ENCODE measurements at places on chromosomes 5 and 9.

DNA sequence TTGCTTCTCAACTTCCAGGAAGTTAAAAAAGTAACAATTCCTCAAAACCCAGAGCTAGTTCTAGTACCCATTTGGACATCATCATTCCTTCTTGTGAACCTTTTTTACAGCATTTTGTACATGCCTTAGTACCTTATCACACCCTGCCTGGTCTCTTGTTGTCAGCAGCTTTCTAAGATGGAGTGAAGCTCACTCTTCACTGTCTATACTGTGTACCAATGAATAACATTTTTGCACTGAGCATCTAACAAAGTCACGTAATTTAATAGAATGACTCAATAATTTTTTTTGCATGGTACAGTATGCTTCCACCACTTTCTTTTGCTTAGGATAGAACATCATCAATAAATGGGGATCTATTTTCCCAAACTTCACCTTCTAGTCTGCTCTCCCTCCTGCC, 29.8 kb downstream of the ALDH1A1 start:
- DNase-seq = no peak

- peak; percentile 36 for DNase-seq
Observed at GRCh38 chr9:76023715-76024195, 133.3 kb downstream of the PCSK5 start.

DNA sequence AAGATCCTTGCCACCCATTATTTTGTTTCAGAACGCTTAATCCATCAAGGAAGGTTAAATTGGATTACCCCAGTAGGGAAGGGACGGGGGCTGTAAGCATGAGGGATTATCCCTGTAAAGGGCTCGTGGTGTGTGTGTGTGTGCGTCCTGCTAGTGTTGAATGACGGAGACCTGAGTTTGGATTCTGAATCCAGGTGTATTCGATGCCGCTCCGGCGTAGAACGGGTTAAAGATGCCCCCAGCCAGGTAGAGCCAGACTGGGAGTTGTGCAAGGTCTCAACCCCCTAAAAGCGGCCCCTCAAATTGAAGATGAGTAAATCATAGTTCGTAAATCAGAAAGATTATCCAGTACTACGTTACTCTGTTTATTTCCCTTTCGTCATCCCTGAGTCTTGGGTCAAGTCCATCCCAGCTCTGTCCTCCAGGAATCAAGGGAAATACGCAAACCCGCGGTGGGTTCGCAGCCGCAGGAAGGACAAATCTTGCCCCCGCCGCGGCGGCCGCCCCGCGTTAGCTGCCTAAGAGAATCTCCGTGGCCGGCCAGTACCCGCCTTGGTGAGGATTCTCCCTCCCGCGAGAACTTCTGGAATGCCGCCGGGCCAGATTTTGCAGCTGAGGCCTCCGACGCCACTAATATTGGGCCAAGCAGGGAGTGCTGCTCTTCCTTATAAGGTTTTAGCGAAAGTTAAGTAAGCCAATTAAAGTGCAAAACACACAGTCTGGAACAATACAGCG, 586 bp upstream of the MTAP start:
- DNase-seq = peak; percentile 27

GRCh38 chr5:14816999-14817761, 54.4 kb downstream of the ANKH start:
- DNase-seq = peak; percentile 41

- DNase-seq = no peak
Observed at GRCh38 chr5:170560938-170561337, 57.1 kb downstream of the KCNIP1 start.

- DNase-seq = no peak
Observed at GRCh38 chr9:127926906-127927200, 3.7 kb downstream of the PIP5KL1 start.

DNA sequence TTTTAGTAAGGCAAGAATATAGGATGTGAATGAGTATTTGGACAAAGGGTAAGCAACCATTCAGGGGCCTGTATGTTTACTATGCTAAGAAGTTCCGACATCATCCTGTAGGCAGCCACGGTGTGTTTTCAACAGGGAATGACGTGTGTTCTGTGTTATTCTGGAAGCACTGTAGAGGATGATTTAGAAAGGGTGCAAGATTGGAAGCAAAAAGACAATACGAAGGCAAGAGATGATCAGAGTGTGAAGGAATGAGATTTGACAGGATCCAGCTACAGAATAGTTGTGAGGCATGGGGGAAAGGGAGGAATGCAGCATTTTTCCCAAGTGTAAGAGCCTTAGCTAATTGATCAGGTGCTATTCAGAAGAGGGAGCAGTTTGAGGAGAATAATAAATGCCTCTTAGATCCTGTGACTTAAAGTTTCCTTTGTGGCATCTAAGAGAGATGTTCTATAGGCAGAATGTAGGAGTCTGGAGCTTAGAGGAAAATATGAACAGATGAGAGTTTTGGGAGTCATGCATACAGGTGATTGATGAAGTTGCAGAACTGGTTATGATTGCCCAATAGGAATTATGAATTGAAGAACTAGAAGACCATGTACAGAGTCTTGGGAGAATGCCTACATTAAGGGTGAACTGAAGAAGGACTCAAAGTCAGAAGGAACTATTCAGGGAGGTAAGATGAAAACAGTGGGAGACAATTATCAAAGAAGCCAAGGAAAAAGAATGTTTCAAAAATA, 2.5 kb downstream of the SMC5 start:
- DNase-seq = no peak

DNA sequence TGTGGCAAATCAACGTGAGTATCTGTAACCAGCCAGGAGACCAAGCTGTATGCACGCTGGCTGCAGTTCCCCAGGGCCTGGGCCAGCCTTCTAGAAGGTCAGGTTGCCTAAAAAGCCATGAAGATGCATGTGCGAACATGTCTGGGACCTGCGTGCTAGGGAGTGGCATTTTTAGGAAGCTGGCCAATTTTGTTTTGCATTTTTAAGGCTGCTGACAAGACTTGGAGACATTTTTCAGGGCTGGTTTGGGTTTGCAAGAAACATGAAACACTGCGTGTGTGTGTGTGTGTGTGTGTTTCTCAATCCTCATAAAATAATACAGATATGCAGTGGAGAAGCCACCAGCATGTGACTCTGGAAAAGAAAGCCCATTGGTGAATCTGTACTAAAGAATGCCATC, 5.1 kb downstream of the TGFBI start:
- DNase-seq = no peak

DNA sequence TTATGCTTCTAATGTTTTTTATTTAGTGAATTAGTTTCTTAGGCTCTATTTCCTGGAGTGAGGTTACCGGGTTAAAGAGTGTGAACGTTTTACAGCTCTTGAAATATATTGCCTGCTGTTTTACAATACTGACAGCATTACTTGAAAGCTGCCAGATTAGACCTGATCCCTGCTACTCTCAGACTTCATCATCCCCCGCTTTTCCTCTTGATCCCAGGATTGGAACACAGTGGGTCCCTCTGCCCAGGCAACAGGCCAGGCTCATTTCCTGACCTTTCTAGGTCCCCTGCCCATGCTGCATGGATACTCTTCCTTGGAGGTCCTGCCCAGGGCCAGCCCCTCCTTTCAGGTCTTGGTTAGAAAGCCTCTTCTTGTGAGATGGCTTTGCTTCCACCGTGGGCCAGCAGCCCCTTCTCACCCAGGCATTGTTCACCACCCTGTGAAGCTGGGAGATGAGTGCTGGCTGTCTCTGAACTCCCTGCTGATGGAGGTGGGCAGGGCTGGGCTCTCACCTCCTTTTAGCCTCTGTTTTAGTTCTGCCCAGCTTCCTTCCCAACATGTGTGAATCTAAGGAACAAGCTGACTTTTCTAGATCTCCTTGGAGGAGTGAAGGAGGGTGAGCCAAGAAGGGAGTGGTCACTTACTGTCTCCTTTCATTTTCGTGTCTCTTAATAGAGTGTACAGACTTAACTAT, 15.5 kb upstream of the FAM120AOS start:
- DNase-seq = no peak

- DNase-seq = no peak
Observed at GRCh38 chr5:74536658-74537057, 103.9 kb downstream of the ENC1 start.

DNA sequence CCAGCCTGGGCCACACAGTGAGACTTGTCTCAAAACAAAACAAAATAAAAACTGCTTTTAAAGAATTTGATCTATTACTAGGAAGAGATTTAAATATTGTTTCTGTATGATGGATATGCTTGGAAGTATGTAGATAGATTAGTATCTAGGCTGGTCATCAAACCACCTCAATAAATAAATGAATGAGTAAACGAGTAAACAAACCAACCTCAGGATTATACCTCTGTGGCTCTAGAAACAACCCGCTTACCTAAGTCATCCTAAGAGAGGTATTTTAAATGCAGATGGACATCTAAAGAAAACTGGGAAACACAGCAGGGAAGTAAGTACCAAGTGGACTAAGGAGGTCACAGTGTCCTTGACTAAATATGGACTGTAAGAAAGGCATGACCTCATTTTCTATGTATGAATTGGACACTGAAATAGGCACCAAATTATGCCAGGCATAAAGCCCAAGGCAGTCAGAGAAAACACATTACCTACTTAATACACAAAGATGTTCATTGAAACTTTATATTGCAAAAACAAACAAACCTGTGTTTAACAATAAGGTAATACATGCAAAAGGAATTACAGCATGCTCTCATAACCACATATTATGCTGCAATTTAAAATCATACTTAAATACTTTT, 7.3 kb downstream of the ANKH start:
- DNase-seq = no peak

GRCh38 chr9:98760231-98760630, 36.1 kb downstream of the ANKS6 start:
- no peak for DNase-seq

DNA sequence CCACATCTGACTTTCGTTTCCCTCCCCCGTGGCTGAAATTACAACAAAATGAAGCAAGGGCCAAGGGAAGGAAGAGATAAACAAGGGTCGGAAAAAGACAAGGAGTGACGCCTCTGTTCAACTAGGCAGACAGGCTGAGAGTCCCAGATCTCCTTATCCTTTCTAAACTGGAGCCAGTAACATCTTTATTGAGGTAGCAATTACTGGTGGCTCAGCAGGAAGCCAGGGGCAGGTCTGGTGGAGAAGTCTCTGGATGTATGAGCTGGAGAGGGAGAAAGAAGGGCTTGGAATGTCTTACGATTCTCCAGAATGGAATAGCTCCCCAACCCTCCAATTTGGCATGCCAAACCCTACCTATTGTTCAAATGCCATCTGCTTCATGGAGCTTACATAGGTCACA, 190.8 kb upstream of the BRINP1 start:
- DNase-seq = no peak

DNA sequence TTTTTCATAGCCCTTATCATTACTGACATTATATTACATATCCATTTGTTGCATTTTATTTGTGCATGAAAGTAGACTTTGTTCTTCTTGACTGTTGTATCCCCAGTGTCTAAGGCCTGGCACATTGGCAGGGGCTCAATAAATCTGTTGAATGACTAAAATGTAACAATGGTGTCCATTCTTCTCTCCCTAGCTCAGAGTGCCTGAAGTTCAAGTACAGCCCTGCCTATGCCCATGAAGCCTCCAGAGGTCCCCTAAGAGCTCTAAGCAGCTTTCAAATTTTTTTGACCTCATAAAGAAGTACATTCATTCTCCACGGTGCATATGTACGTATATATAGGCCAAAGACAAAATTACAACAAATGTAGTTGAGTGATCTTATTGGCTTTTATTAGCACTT, 4.2 kb upstream of the BSPRY start:
- DNase-seq = no peak

DNA sequence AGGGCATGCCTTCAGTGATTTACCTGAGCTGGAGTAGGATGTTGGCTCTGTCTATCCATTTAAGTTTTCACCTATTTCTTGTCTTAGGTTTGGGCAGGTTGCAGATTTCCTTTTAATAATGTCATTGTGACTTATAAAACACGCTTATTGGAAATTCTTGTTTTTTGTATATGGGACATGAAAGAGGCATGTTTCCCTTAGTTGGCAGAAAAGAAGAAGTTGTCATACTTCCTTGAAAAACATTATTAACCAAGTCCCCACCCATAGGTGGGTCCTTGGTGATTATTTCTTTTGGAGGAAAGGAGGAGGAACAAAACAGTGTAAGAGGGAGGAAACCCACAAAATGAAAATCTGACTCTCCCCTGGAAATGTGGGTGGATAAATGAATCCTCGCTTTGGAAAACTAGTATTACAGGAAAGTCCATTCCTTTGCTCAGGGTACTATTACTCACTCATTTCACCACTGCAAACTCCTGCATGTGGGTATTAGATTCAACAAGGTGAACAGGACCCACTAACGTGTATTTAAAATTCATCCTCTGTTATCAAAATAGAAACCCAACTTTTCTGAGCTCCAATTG, 9.3 kb downstream of the CER1 start:
- DNase-seq = no peak

Measured in activated naive CD8-positive, alpha-beta T cell treated with anti-CD3 and anti-CD28 coated beads for 36 hours (primary cell).